ENCODE measurements at places on chromosomes 11 and 22.

GRCh38 chr22:27937453-27937852, 18.4 kb upstream of the PITPNB start:
- DNase-seq = no peak

DNA sequence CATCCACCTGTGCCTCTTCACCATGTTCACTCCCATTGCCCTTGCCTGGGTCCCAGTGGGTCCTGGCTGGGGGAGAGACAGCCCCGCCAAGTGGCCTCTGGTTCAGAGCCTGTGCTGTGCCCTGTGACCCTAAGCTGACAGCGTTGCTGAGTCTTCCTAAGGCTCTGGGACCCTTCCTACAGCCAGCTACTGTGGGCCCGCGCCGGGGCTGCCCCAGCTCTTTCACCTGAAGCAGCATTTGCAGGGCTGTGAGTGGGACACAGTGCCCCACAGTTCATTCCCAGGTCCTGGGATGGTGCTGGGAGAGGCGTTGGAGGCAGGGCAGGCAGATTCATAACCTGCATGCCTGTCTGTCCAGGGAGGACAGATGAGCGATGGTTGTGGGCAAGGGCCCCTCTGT, 10.7 kb downstream of the TPCN2 start:
- no peak for DNase-seq

DNA sequence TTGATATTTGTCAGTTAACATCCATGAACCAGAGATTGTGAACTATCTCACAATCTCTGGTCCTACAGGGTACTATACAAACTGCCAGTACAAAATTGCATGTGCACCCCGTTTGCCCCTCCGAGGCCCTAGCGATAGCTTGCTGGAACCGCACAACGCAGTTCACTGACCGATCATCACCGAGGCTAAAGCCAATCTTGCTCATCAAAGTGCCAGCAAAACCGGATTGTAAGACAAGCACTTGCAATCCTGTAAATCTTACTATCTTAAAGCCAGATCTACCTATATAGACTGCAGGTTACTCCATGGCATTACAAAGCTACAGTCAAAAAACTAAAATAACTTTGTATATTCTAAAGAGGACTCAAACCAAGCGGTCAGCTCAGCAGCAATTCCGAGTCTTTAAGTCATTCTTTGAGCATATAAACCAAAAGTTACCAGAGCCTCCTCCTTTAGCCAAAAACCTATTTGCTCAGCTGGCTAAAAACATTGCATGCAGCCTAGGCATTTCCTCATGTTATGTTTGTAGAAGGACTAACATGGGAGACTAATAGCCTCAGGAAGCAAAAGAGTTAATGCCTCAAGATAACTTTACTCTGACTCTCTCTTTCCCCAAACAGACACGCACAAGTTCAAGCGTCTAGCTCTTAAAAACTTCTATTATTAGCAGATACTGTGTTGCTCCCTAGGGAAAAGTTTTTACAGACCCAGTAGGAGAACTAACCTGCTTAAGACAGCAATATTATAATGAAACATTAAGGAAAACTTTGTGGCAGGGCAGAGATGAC, 30.7 kb upstream of the CPT1A start:
- no peak for DNase-seq

DNA sequence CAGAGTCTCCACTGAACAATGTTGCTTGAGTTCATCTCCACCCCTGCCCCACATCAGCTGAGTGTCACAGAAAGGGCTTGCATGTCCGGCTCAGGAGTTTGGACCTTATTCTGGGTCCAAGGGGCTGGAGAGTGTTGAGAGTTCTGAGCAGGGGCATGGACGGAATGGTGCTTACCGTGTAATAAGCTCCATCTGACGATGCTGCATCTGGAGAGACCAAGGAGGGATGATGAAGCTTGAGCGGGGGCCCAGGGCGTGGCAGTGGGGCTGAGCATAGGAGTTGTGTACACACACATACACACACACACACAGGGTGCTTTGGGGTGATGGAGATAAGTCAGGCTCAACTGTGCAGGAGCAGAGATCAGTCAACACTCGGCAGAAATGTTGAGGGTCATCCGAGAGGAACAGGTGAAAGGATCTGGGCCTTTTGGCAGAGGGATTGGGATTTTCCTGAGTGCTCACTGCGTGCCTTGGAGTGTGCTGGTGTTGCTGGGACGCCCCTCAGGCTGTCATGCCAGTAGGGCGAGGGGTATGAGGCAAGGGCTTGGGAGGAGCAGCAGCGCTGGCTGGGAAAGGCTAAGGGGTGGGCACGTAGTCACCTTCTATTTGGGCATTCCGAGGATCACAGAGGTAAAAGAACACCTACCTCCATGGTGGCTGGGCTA, 2.3 kb downstream of the USP35 start:
- no peak for DNase-seq

GRCh38 chr11:6096417-6096816, 11.1 kb upstream of the OR56B4 start:
- no peak for DNase-seq

DNA sequence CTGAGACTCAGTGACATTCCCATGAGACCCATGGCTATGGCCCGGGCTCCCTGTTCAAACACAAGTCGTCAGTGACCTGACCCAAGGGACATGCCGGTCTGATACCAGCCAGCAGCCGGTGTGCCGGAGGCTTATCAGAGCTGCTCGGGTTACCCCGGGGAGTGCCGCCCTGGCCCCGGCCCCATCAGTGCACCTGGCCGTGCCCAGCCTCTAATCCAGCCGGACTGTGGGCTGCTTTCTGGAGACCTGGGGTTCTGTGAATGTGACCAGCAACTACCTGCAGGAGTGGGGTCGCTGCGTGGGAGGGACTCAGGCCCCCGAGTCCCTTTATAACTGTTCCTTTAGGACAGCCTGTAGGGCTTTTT, 52.7 kb downstream of the LINC01488 start:
- no peak for DNase-seq

DNA sequence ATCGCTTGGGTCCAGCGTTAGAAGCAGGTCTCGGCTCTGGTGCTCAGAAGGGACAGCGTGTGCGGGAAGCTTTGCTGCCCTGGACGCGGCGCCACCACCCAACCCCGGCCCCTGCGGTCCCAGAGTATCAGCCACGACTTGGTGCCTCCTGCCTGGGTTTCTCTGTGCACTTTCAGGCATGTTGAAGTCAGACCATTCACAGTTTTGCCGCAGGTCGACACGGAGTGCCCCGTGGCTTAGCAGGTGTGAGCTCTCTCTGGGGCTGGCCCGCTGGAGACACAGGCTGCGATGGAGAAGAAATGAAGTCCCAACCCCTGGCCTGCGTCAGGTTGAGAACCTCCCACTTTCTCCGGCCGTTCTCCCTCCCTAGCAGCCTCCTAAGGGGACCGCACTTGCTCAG, 494.5 kb downstream of the BRD1 start:
- DNase-seq = no peak

- no peak for DNase-seq
These were observed 7.7 kb downstream of the SLC37A2 start for GRCh38 chr11:125070699-125071254.

- no peak for DNase-seq
These were observed 218.3 kb upstream of the CTSC start for GRCh38 chr11:88555829-88556202.

- peak; percentile 74 for DNase-seq
These were observed 935 bp downstream of the QSER1 start for GRCh38 chr11:32893343-32894148.

GRCh38 chr11:91825777-91826176, 398.8 kb upstream of the FAT3 start:
- DNase-seq = no peak
